ENCODE measurements at places on chromosomes 1 and 21. TPM values are rescaled to one million over a fixed set of nuclear protein-coding genes. Genes with fewer than 3 reads are reported as not detected.

Gene TBX19
- 0.86 TPM for total RNA-seq

Gene SCAF4
- 9.0 TPM for total RNA-seq

Gene PAPPA2
- total RNA-seq, result 1.3 TPM

Gene CLDN17
- not detected for total RNA-seq

Gene TMEM81
- total RNA-seq, result 0.97 TPM

- peak; percentile 94 for DNase-seq
Observed at GRCh38 chr1:116377541-116378529, 4.8 kb downstream of the ATP1A1 start.

GRCh38 chr1:118183586-118183985, 1.4 kb downstream of the SPAG17 start:
- DNase-seq, result no peak

DNA sequence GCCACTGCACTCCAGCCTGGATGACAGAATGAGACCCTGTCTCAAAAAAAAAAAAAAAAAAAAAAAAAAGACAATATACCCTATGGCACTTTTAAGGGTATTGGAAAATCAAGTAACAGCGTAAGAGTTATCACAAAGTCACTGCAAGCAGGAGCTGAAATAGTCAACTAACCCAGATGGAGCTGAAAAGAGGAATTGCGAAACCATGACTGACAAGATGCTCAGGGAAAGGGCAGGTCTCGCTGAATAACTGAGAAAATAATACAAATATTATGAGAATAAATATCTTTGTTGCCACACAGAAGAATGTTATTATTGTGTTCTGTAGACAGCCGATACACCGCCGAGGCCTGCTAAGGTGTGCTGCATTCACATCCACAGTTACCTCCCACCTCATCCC, 17.8 kb downstream of the HLCS start:
- peak; percentile 67 for DNase-seq

DNA sequence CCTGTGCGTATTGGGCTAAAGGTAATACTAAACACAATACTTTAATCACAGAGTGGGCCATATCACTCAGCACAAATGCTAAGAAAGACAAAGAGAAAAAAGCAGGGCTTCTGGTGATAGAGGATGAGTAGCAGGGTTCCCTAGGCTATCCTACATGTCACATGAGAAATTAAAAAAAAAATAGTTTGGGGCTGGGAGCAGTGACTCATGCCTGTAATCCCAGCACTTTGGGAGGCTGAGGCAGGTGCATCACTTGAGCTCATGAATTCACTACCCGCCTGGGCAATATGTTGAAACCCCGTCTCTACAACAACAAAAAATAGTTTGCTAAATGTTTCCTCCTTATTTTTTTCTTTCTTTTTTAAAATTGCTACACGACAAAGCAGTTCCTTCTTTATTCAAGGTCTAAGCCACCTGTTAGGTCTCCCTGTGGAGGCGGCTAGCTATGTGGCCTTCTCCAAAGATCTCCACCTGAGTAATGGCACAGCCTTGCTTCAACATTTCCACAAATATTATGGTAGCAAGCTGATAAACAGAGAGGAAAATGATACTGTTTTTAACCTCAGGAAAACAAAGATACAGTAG, 1.5 kb downstream of the ENSA start:
- no peak for DNase-seq

Data from fibroblast of villous mesenchyme (primary cell).